Activated CD8-positive, alpha-beta memory T cell treated with anti-CD3 and anti-CD28 coated beads, Interleukin-2, amount 50 U/mL, for 48 hours (primary cell): ENCODE measurements at places on chromosomes 11 and 22.

- DNase-seq, result no peak
Measured at GRCh38 chr11:126334659-126335462, 20.6 kb upstream of the ST3GAL4 start.

DNA sequence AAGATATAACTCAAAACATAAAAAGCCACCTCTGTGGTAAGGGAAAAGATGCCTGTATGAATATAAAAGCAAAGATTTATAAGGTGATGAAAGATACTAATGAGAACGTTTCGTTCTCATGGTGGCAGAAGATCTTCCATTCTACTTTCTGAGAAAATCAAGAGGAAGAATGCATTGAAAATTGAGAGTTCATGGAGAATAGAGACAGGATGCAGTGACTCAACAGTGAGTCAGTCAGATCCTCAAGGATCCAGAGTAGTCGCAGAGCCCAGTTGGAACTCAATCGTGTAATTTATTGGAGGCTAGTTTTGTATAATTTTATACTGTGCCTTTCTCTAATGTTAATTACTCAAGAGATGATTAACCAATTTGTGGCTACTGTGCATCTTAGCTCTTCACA, 73.3 kb downstream of the ENTHD1 start:
- DNase-seq, result no peak

DNA sequence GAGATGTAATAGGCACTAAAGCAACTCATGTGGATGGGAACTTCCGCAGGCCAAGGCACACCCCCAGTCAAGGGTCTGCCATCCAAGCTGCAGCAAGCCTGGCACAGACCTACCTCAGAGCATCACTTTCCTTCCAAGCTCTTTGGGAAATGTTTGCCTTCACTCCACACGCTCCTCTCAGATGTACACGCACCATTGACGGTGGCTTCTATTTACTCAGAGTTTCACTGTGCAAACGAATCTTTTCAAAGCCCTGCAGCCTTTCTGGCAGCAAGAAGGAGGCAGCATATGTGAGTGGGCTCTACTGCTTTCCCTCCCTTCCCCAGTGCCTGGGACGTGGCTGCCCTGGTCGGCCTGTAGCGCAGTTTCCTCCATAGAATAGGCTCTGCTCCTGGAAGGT, 60.9 kb upstream of the USP47 start:
- no peak for DNase-seq

DNA sequence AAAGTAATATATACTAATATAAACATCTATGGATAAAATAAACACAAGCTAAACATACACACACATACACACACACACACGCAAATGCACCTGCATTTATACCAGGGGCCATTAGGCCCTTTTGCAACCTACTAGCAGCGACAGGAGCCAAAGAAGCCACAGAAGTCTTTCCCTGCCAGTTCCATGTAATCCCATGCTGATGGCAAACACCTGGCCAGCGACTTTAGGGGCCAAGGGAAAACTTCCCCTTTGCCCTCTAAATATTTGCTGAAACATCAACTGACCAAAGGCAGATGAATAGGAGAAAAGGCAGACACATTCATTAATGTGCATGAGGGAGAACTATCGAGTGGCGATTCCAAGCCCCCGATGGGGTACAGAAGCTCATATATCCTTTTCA, 14.8 kb upstream of the P2RY2 start:
- DNase-seq, result no peak

DNA sequence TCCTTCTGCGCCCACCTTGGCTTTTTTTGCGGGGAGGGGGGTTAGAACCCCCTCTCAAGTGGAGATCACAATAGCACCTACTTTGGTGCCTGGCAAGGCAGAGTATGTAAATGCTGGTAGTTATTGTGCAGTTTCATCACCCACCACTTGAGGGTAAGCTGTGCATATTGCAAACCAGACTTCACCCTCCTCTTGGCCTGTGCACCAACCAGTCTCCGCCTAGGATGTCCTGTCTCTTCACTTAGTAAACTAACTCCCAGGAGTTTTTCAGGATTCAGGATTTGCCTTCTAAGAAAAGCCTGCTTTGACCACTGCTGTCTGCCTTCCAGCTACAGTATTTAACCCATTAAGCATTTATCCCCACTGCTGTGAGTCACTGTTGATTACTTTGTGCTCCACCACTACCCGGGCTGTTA, 2.0 kb upstream of the UBXN1 start:
- DNase-seq, result peak; percentile 53

DNA sequence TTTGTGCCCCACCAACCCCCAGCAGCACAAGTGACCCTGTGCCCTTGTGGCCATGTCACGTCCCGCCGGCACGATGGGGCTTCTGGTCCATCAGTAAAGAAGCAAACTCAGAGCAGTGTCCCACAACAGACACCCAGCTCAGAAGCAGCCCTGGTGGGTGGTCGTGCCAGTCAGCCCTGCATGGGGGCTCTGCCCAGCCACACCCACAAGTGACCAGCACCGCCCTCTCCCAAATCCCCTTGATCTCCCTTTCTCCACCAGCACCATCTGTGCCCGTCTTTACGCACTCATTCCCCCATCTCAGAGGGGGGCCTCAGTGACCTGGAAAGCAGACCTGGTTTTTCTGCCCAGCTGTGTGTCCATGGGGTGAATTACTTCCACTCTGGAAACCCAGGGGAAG, 149.1 kb downstream of the DSCAML1 start:
- no peak for DNase-seq

- DNase-seq, result no peak
Measured at GRCh38 chr11:10970926-10971325, 113.1 kb upstream of the ZBED5 start.

- no peak for DNase-seq
Measured at GRCh38 chr22:44316393-44317122, 3.8 kb upstream of the SHISAL1 start.

DNA sequence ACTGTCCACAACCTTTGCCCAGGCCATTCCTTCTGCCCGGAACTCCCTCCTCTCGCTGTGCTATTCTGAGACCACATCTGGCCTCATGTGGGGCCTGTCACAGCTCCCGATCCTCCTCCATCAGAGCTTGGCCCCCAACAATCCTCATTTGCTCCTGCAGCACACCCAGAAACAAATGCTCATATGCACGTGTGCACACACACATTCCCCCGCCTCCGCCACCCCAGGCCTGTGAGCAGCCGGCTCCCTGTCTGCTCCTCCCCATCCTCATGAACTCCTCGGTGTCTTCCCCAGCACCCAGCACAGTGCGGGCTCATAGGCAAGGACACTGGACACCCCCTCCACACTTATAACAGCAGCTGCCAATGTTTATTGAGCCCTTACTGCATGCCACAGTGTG, 29.7 kb upstream of the PICK1 start:
- DNase-seq, result no peak

DNA sequence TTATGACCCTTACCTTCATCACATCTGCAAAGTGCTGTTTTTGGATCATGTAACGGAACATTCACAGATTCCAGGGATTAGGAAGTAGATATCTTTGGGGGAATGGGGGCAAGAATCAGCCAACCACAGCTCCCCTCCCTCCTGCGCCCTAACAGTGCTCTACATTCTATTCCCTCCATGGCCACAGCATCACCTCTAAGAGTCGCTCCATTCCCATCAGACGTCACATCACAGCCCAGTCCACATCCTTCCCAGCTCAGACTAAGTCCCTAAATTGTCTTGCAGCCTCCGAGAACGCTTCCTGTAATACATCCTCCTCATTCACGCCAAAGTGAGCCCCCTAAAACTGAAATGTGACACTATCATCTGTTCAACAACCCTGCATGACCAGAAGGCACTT, 5.9 kb downstream of the SCGB1D1 start:
- DNase-seq, result no peak

- DNase-seq, result no peak
Measured at GRCh38 chr22:41909310-41910049, 5.4 kb downstream of the SHISA8 start.
